RPMI7951 (cell line): ENCODE measurements at places on chromosomes 4 and X. TPM values are rescaled to one million over a fixed set of nuclear protein-coding genes. Genes with fewer than 3 reads are reported as not detected.

Gene MGAT4D
- not detected in 2 replicates for total RNA-seq

Gene DMRTC1B
- not detected in 2 replicates for total RNA-seq

Gene DMD
- total RNA-seq = 2.0 and 2.1 TPM in 2 replicates

Gene GATB
- 18.5 and 23.2 TPM in 2 replicates for total RNA-seq

Gene CASP3
- total RNA-seq = 50.8 and 56.1 TPM in 2 replicates

DNA sequence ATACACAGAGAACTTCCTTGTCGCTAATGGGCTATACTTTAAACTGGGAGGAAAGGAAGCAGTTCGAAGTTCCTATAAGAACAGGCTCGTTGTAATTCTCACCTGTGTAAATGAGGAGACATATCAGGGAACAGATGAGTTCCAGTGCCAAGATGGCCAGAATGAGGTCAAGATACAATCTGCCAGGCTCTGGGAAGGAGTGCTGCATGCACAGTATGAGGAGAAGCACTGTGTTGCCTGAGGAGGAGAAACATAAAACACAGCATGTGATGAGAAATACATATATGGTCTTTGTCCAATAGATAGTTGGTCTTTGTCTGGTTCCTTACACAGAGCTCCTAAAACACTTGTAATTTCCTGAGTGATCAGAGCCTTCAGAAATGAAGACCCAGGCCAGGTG, 24.3 kb downstream of the TMEM192 start:
- DNase-seq = no peak

DNA sequence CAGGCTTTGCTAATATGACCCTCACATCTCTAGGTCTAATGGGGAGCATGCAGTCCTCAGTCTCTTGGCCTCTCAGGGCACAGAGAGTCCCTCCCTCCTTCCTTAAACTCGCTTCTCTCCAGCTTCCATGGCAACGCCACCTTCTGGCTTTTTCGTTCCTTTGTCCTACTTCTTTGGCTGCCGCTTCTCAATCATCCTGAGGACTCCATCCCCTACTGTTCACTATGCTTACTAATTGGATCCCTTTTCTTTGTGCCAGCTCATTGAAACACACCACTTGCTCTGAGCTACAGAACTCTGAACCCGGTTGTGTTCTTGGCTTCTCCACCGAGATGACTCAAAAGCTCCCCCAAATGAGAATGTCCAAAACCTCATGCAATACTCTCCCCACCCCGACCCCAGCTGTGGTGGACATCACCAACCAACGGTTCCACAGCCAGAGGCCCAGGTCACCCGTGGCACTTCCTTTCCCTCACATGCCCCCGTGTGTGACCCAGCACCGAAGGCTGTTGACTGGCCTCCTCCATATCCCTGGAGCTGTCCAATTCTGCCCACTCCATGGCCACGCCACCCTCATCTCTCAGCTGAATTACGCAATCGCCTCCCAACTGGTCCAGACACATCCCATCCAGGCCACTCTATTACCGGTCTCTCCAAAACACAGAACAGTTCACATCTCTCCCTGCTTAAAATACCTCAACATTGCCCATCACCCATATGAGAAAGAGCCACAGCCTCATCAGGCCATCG, 34.7 kb downstream of the CRMP1 start:
- no peak for DNase-seq

DNA sequence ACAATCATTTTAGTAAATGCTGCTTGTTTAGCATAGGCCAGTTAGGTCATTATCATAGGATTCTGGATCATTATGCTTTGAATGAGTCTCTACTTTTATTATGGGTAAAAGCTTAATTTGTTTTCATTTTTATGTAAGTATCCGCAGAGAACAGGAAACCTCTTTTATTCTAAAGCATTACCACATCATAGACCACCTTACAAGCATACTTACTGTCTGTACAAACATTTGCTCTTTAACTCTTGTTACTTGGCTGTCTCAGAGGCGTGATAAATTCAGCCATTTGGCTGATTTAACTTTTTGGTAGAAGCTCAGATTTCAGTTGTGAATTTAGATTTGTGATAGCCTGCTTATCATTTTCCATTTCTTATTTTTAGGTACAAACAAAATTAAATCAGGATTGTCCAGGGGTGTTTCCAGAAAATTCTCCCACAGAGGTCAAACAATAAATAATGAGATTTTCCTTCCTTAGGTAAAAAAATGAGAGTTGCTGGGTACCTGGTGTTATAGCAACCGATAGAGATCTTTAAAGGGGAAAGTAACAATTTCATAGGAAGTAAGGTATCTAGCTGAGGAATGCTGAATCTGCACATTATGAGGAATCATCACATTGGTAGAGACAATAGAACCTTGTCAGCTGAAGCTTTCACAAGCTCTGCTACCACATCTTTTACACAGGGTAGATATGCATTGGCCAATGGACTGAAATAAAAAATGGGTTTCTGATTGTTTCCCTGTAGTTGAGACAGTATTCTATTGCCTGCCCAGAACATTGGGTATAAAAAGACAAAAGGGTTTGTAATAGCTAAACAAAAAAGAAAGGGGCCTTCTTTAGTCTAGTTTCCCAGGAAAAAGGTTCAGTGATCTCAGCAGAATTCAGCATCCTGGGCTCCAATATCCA, 62.5 kb downstream of the NDNF start:
- no peak for DNase-seq

DNA sequence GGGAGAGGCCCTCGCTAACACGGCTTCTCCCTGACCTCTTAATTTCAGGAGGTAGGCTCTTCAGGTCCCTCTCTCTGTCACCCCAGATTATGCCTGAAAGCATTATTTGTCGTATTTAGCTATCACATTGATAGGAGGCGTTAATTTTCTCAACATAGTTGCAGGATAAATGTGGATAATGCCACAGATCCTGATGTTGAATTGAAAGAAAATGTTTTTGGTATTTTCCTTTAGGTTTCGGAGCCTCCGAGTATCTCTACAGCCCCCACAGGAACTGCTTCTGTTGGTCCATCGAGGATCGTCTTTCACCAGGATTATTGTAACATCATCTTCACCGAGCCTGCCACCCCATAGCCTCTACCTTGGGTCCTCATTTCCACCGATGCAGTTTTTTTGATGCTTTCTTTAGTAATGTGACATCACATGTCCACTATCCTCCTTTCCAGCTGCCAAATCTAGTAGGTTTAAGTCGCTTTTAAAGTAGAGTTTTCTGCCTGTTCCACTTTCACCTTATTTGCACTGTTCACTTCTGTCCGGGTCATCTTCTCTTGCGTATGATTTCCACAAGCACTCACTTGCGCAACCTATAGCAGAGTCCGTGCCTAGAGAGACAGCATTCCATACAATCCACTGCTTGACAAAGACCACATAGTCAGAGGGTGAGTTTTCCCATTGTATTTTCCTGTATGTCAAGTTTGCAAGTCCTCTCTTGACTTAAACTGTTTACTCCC, 665 bp downstream of the TIGD2 start:
- peak; percentile 72 for DNase-seq

GRCh38 chrX:11266573-11267003, 26.6 kb upstream of the AMELX start:
- no peak for DNase-seq

GRCh38 chrX:153645921-153646488, 998 bp upstream of the DUSP9 start:
- no peak for DNase-seq

DNA sequence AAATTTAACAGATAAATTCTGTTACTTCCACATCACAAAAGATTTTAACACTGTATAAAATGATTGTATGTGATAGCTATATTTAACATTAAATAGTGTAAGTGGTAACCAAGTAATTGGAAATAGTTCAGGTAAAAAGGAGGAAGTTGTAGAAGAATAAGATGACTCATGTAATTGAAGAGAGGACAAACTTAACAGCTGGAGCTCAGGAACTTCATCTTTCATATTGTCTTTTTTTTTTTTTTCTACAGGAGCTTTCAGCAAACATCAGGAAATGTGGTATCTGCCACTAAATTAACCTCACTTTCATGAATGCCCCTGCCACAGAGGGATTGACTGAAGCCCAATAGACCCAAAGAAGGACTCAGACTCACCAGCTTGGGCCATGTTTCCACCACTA, 188.4 kb upstream of the VEGFC start:
- DNase-seq = no peak

GRCh38 chr4:13088726-13089658, 395.1 kb downstream of the RAB28 start:
- DNase-seq = peak; percentile 18

- no peak for DNase-seq
Observed at GRCh38 chr4:103104886-103105285, 5.3 kb upstream of the BDH2 start.

DNA sequence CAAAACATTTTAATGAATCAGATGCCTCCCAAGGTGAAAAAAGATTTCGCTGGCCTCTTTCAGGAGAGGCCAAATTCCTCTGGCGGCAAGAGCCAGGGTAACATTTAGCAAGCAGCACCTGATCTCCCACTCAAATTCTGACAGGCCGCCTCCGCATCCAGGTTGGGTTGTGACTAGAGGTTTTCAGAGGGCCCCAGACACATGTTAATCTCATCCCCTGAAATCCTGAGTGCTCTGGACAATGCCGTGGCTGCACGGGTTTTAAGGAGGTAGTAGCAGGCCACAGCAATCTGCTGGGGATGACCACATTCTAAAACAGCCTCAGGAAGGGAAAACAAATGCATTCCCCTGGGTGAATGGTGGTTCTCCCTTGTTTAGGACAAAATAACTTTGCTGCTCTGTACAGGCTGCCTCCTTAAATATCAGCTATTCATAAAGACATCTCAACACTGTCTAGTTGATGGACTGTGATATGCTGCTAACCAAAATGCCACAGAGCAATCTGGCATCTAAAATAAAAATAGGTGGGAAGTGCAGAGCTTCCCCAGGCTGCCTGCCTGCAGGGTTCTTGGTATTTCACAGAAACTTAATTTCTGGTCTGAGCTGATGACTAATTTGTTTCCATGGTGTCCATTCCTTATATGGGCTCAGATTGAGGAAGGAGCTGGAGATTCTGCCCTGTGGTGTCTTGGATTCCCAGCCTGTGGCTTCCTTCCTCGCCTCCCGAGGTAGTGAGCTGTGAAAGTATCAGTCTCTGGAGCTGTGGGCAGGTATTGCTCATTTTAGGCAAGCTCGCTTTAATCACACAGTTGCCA, 202.0 kb downstream of the DCLK2 start:
- DNase-seq = peak; percentile 92

- peak; percentile 49 for DNase-seq
Observed at GRCh38 chrX:55135171-55135570, 46.4 kb downstream of the PAGE2 start.

- no peak for DNase-seq
Observed at GRCh38 chr4:137663251-137664045, 131.2 kb upstream of the PCDH18 start.

DNA sequence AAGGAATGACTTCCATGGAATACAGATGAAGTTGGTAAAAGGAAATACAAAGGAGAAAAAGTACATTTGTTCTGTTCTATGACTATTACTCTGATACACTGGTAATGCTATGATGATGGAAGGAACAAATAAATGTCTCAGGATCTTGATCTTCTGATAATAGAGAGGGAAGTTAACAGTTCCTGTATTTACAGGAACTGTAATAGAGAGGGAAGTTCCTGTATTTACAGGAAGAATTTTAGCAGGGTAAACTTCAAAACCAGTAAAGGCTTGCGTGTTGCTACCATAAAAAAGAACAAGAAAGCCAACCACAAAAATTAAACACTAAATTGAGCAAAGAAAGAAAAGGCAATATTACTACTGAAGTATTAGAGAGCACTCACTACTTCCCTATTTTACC, 91.7 kb upstream of the HPGD start:
- no peak for DNase-seq

DNA sequence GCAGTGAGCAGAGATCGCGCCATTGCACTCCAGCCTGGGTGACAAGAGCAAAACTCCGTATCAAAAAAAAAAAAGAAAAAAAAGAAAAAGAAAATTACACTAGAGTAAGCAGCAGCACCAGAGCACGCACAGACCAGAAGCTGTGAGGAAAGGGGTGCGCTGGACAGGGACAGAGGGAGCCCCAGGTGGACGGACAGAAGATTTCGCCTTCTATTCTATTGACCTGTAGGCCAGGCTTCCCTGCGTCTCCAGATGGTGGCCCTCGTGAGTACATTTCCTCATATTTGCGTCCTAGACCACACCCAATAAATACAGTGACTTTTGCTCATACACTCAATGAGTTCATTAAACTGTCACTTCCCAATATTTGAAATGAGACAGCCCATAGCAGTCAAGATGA, 19.1 kb downstream of the MTNR1A start:
- DNase-seq = no peak

DNA sequence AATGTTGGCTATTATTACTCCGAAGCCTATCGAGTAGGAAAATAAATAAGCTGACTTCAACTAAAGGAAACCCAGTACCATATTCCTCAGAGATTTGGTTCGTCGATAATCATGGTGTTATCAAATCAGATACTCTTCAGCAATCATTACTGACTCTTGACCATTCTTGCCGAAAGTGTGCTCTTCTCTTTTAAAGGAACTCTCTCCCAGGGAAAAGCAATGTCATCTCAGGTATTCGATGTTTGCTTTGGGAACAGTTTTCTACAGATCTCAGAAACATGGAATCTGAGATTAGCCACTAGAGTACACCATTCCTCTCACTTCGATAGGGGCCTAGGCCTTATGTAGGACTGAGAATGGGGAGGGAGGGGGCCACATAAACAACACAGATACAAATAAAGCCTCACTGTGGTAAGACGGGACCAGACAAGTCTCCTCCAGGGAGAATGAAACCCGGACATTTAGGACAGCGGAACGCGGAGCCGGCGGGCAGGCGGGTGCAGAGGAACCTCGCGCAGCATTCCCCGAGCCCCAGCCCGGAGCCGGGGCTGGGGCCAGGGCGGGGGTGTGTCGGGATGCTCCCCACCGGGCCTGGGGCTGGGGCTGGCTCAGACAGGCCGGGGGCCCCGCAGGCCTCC, 581 bp downstream of the DNAJB14 start:
- peak; percentile 10 for DNase-seq

- DNase-seq = peak; percentile 53
Observed at GRCh38 chr4:19382993-19383756, 868.5 kb upstream of the SLIT2 start.

DNA sequence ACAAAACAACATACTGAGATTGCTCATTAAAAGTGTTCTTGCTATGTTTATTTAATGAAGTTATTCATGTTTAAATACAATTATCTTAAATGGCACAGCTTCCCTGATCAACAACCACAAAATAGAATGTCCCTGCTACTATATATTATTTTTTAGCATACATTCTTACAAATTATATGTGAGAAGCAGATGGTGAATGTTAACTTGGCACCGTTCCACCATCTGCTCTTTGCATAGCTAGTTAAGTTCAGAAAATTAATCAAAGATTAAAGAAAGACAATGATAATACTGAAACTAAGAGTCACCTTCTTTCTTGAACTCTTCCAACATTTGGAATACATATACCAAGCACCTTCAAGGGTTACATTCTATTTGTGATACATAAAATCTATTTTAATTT, 94.2 kb downstream of the PPP3CA start:
- no peak for DNase-seq

GRCh38 chrX:18026166-18026565, 165.1 kb upstream of the RAI2 start:
- DNase-seq = peak; percentile 35

GRCh38 chrX:9108054-9108453, 74.1 kb upstream of the FAM9B start:
- DNase-seq = no peak

GRCh38 chr4:13367691-13368090, 116.4 kb downstream of the RAB28 start:
- DNase-seq = no peak
